ENCODE measurements at places on chromosomes 3 and 15.

DNA sequence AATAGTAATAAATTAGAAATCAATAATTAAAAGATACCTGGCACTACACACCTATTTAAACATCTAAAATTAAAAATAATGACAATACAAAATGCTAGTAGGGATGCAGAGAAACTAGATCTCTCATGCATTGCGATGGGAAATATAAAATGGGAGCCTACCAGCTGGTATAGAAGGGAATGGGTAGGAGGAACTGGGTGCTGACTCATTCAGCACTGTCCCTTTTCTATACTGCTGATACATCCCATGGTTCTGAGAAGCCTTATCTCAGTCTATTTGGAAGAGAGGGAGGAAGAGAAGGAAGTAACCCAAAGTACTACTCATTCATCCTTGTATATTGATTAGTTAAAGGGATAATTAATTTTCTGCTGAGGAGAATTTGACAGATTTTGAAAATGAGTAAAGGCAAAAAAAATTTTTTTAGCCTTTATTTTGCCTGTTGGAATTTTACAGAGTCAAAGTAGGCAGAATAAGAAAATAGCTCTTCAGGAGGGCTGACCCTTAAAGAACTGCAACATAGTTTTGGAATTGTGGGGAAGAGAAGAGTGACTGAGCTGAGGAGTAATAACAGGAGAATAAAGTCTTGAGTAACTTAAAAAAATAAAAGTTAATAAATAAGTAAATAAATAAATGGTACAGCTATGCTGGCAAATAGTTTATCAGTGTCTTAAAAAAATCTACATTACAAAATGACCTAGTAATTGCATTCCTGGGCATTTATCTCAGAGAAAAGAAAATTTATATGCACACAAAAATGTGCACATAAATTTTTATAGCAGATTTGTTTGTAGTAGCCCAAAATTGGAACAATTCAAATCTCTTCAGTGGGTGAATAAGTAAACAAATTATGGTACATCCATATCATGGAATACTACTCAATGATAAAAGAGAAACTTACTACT, 15.3 kb upstream of the BHLHE40 start:
- DNase-seq: no peak

- DNase-seq: no peak
Measured at GRCh38 chr3:143307613-143308183, 188.1 kb downstream of the CHST2 start.

DNA sequence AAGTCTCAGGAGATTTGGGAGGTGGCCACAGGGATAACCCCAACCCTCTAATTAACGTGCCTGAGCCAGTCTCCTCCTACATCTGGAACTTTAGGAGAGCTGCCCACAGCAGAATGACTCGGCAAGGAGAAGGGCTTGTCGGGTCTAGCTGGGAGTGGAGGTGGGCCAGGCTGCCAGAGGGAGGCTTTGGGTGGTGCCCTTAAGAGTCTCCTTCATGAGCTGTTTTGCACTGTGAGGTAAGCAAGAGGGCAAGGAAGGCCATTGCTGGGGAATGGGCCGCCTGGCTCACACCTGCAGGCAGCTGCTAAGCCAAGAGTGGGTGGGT, 3.6 kb upstream of the TNK2 start:
- no peak for DNase-seq

DNA sequence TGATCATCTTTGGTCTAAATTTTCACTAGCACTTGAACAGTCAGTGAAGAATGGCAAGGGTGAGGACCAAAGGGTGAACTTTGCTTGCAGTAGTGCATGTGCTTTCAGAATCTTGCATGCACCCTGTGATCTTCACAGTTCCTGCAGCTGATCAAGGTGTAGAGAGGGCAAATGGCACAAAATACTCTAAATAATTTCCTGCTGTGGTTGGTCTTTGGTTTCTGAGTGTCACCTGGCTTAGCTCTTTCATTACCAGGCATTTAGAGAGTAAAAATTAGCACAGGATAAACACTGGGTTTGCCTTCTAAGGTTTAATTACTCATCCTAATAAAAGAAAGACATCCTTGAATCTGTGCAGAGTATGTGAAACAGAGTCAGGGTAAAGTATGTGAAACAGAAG, 11.4 kb downstream of the TIPARP start:
- DNase-seq: no peak
